Stimulated activated CD4-positive, alpha-beta T cell treated with anti-CD3 and anti-CD28 coated beads, Interleukin-1b, Interleukin-23, amount 100 ng/mL, for 48 hours (primary cell): ENCODE measurements at places on chromosomes 11 and 22.

GRCh38 chr11:61783717-61784505 is 8.5 kb downstream of the TMEM258 start:
- no peak for DNase-seq

GRCh38 chr11:92266806-92267205 is 42.2 kb downstream of the FAT3 start:
- no peak for DNase-seq

- no peak for DNase-seq
Measured at GRCh38 chr22:30279046-30279788, 10.1 kb downstream of the CASTOR1 start.

- peak; percentile 34 for DNase-seq
Measured at GRCh38 chr11:12110714-12111548, 541 bp downstream of the MICAL2 start.

DNA sequence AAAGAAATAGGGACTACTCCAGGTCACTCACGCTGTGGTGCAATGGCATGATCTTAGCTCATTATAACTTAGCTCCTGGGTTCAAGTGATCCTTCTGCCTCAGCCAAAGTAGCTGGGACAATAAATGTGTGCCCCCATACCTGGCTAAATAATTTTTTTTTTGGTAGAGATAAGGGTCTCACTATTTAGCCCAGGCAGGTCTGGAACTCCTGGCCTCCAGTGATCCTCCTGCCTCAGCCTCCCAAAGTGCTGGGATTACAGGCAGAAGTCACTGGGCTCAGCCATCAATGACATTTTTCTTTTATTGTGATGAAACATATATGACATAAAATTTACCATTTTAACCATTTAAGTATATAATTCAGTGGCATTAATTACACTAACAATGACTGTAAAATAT is 10.6 kb downstream of the SLC5A4 start:
- DNase-seq, result no peak

- DNase-seq, result no peak
Measured at GRCh38 chr11:59503276-59503675, at the start of gene OR4D11. TSS of gene OR4D11 (plus strand) at chr11:59503576. CDS start at chr11:59503576, 0 bp downstream.

GRCh38 chr11:9057007-9057406 is 34.4 kb downstream of the SCUBE2 start:
- DNase-seq, result no peak

DNA sequence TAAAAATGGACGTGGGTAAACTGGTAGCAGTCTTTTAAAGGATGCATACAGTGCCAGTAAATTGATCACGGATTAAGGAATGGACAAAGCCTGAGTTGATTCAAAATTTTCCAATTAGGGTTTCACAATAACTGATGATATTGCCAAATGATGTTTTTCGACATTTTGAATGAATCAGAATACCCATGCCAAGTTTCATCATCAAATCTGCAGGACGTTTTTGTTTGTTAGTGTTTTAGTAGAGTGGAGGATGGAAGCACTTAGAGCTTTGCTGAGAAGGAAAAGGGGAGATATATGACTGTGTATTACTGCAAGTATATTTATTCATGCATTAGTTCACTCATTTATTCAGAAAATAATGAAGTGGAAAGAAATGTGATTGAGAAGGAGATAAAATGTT is 78.3 kb downstream of the SLC17A6 start:
- no peak for DNase-seq

DNA sequence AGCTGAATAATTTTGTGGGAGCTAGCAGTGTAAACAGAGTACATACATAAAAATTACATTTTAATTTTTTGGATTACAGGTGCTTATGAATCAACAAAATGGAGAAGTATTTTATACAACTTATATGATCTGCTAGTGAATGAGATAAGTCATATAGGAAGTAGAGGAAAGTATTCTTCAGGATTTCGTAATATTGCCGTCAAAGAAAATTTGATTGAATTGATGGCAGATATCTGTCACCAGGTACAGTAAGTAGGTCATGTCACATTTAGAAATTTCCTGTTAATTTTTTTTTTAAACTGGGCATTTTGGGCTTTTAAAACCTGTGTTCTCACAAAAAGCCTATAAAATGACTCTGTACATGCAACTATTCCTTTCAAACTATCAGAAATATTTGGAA is 24.0 kb downstream of the ATM start:
- no peak for DNase-seq

GRCh38 chr11:18365741-18366140 is 28.6 kb upstream of the LDHA start:
- DNase-seq, result no peak

DNA sequence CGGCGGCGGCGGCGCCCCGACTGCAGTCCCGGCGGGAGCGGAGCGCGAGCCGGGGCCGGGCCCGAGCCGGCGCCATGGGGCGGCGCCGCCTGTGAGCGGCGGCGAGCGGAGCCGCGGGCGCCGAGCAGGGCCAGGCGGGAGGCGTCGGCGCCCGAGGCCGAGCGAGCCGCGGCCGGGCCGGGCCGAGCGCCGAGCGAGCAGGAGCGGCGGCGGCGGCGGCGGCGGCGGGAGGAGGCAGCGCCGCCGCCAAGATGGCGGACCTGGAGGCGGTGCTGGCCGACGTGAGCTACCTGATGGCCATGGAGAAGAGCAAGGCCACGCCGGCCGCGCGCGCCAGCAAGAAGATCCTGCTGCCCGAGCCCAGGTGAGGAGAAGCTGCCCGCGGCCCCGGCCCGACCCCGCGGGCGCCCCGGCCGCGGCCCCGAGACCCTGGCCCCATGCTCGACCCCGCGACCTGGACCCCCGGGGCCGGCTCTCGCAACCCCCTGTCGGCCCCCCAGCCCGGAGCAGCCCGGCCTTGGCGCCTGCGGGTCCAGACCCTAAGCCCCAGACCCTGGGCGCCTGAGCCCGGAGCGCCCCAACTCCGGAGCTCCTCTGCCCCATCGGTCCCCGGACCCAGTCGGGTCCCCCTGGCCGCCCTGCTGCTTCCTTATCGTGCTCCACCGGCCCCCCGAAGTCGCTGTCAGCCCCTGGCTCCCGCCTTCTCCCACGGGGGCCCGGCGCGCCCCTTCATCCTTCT is at the start of gene GRK2:
TSS of gene GRK2 (plus strand) at position 25 of the 739 bp plus-strand sequence. CDS start at position 252, 227 bp downstream.
- no peak for DNase-seq

DNA sequence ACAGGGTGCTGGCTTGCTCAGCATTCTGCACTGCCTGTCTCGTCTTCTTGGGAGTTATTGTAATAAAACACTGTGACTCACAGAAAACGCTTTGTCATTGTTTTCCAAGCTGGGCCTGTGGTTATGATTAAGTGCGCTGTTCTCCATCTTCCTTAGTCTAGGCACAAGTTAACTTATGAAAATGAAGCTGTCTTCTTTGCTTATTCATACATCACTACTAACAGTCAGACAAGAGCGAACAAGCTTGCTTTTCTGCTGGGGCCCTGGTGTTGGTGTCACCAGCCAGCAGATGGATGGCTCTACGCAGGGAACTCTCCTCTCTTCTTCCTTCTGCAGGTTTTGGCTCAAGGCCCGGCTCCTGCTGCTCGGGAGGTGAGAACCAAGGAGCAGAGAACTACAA is 380.1 kb upstream of the SYN3 start:
- DNase-seq, result no peak

GRCh38 chr11:59254286-59254685 is 41.6 kb upstream of the MPEG1 start:
- DNase-seq, result no peak

GRCh38 chr11:62905927-62906531 is 15.1 kb downstream of the CHRM1 start:
- peak; percentile 79 for DNase-seq

DNA sequence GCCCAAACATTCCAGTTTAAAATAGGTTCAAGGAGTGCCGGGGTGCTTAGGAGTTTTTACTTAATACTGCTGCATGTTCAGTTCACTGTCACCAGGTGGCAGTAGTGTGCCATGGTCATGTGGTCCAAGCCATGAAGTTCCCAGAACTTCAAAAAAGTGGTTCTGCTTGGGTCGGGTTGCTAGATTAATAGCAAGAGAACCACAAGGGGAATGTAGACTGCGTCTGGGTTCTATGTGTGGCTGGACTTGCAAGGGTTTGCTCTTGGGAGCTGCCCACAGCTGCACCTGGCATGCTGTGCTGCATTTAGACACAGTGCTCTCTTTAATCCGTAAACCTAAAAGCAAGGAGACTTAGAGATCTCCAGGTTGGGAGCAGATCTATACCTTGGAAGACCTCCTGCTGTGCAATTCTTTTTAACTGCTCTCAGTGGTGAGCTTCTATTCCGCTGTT is 6.5 kb upstream of the SPON1 start:
- peak; percentile 32 for DNase-seq

- no peak for DNase-seq
Measured at GRCh38 chr11:41245184-41245583, 214.3 kb downstream of the LRRC4C start.

GRCh38 chr11:70926543-70927201 is 325.7 kb downstream of the SHANK2 start:
- no peak for DNase-seq

- DNase-seq, result no peak
Measured at GRCh38 chr11:2583605-2583958, 116.2 kb downstream of the KCNQ1OT1 start.

DNA sequence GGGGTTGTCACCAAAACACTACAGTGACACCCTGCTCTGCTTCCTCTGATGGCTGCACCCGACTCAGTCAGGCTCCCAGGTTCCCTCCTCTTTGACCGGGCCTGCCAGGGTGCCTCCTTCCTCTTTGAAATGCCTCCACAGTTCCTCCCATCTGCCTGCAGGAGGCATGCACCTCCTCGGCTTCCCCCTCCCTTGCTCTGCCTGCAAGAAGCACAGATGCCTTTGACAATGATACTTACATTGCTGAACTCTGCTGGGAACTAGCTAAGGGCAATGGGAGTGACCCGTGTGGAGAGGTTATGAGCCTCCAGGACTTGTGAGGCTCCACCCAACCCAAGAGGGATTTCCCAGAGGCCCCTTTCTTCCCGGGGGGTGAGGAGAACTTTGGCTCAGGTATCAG is 674.1 kb downstream of the OPCML start:
- DNase-seq, result no peak

DNA sequence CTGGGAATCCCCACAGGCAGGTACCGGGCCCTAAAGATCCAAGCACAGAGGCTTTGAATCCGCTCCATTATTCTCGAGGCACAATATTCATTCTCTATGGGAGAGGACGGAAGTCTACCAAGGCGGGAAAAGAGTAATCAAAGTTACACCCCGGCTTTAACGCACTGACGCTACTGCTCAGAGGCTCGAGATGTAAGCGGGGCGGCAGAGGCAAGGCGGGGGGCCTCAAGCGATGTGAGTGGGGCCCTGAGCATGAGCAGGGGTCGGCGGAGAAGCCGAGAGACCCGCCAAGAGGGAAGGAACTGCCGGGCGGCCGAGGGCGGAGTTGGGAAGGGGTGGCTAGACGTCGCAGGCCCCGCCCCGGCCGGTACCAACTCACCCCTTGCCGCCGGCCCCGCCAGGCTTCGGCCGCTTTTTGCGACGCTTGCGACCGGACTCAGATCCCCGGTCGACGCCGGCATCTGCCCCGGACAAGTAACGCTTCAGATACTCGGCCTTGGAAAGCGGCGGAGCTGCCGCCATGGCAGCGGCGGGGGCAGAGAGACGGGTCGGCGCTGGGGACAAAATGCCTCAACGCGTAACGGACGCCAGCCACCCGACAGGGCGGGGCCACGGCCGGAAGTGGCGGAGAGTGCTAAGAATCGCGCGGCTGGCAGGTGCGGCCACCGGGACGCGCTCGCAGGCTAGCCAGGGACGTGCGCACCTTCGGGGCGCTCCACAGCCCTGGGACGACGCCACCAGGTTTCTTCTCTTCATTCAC is at the start of gene BUD13:
TSS of gene BUD13 (minus strand) at position 545 of the 760 bp plus-strand sequence. CDS start at position 522, 23 bp downstream.
- peak; percentile 92 for DNase-seq

DNA sequence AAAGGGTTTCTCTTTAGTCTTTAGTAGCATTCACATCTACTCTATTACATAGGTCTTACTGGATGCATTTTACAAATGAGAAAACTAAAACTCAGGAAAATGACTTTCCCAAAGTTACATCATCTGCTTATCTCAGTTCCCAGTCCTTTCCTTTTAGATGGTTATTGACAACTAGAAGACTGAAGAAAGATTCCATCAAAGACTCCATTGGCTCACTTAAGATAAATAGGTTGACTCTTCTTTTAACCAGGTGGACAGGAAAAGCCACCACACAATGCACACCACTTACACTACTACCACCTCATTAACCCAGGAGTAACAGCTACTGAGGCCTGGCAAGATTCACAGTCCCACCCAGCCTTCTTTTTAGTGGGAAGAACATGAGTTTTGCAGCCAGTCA is 123.6 kb downstream of the TRIM44 start:
- no peak for DNase-seq

DNA sequence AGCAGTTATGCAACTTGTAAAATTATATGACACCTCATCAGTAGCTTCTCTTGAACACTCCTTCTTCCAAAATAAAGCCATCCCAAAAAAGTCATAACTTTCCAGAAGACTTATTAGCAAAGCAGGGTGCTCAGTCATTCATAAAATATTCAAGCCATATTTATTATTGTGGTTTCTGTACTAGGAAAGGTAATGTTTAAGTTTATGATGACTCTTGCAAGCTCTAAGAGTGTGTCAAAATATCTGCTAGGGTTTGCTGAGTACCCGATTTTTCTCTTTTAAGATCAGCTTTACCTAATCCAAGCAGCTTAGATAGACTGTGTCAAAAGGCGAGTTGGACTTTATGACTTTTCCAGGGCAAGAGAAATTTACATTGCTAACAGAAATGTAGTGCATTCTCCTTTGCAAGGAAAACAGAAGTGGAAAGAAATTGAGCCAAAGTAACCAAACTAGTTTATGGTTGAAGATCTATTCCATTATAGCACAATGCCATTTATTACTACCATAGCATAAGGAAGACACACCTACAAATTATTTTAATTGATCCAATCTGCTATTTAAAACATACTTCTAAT is 98.0 kb upstream of the SOX6 start:
- no peak for DNase-seq

GRCh38 chr11:117972629-117973502 is 13.3 kb upstream of the IL10RA start:
- no peak for DNase-seq

- DNase-seq, result no peak
Measured at GRCh38 chr11:107018219-107018901, at the start of gene GUCY1A2. TSS of gene GUCY1A2 (minus strand) at chr11:107018476. CDS start at chr11:107018055, 421 bp downstream.
